ENCODE measurements at places on chromosomes 11 and 22.

- no peaks in the 10 kb centered on the region for H3K27me3 ChIP-seq
- H3K4me1 ChIP-seq = peaks cover 11% of the 10 kb centered on the region
- H3K4me3 ChIP-seq = no peak overlapping the region
- H3K27ac ChIP-seq = no peak overlapping the region
Observed at GRCh38 chr22:31230155-31230870, 18.2 kb downstream of the LIMK2 start.

GRCh38 chr11:36478700-36479329 is 31.3 kb downstream of the TRAF6 start:
- H3K4me3 ChIP-seq = no peak overlapping the region
- no peak for DNase-seq
- H3K27ac ChIP-seq = no peak overlapping the region
- no peaks in the 10 kb centered on the region for H3K27me3 ChIP-seq

DNA sequence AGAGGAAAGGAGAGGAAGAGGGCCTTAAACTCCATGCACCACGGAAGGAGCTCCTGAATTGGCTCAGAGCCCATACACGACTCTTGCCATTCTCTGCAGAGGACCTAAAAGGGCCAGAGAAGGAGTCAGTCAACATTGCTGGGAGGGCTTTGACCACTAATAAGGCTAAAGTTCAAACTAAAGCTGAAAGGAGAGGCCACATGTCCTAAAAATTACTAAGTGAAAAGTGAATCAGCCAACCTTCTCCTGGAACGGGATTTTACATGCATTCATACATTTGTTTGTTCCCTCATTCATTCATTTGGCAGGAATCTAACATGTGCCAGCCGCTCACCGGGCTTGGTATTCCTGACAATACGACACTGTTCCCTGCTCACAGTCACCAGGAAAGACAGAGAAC is 10.5 kb downstream of the CLMP start:
- H3K4me1 ChIP-seq = peaks cover 43% of the 10 kb centered on the region
- no peaks in the 10 kb centered on the region for H3K36me3 ChIP-seq
- peak overlapping the region; percentile 66 for H3K4me3 ChIP-seq
- no peak for DNase-seq
- peaks cover 2% of the 10 kb centered on the region for H3K27me3 ChIP-seq

DNA sequence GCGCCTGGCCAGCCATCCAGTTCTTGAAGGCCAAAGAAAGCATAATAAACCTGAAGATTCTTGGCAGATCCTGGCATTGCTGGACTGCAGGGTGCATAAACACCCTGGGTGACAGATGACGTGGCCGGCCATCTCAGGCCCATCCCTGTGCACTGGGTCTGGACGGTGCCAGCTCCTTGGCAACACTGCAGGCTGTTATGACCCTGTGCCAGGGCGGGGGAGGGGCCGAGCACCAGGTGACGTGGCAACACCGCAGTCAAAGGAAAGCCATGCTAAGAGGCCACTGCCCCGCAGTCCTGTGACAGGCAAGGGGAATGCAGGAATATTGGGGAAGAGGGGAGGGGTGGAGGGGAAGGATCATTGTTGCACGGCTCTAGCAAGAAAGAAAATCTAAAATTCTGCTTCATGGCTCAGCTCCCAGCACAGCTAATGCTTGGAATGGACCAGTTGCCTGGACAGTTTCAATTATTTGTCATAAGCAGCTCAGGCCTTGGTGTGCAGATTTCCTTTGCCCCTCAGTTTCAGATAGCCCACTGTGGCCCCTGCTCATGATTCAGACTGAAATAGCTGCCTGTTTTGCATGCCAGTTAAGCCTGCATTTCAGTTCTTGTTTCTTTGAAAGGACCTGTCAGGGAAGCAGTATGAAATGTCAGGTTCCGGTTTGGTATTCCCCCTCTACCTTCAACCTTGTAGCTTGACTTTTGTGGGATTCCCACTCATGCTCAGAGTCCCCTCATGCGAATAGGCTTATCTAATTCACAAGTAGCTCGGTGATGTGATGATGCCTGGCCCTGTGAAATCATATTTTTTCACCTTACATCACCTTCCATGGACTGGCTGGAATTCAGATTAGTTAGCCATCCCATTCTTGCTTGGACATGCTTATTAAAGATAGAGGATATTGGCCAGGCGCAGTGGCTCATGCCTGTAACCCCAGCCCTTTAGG is 29.7 kb upstream of the DDX6 start:
- no peak overlapping the region for H3K4me3 ChIP-seq
- DNase-seq = no peak
- no peaks in the 10 kb centered on the region for H3K27me3 ChIP-seq
- H3K36me3 ChIP-seq = no peaks in the 10 kb centered on the region
- H3K27ac ChIP-seq = no peak overlapping the region
- no peaks in the 10 kb centered on the region for H3K4me1 ChIP-seq

DNA sequence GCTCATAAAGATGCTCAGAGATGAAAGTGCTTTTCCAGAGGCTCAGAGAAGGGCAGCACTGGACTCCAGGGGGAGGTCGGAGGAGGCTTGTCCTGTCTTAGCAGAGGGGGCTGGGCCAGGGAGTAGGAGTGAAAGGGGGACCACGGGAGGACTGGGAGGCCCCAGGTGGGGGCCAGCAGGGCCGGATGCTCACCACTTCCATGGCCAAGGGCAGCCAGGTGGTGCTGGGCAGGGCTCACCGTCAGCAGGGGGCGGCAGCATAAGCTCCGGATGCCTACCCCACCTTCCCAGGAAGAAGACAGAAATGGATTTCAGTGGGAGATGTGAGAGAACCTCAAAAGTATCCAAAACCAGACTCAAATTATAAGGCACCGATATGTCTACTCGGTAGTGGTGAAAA is 11.0 kb downstream of the RAB36 start:
- H3K4me3 ChIP-seq = no peak overlapping the region
- peaks cover 4% of the 10 kb centered on the region for H3K36me3 ChIP-seq
- no peak overlapping the region for H3K27ac ChIP-seq
- peaks cover 4% of the 10 kb centered on the region for H3K27me3 ChIP-seq
- DNase-seq = no peak
- peaks cover 2% of the 10 kb centered on the region for H3K4me1 ChIP-seq

DNA sequence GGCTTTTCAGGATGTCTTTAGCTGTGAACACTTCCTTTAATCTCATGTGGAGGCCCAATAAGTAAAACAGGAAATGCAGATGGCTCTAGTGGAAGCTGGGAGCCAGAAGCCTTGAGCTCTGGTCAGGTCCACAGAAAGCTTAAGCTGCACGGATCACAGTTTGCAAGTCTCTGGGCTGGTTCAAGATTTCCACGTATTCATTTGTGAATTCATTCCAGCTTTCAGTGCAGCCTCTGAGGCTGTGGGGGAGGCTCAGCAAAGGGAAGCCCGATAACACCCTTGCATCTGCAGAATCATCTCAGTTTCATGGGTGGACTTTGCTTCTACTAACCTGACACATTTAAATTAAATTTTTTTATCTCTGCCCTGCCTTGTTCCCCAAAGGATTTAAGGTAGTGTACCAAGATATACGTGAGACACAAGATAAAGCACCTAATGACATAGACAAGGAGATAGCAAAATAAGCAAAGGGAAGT is 65.6 kb downstream of the ISX start:
- no peaks in the 10 kb centered on the region for H3K4me1 ChIP-seq
- H3K36me3 ChIP-seq = peaks cover 5% of the 10 kb centered on the region
- DNase-seq = no peak

GRCh38 chr11:77303328-77303727 is 1.8 kb upstream of the GDPD4 start:
- H3K36me3 ChIP-seq = no peaks in the 10 kb centered on the region
- DNase-seq = no peak
- H3K27ac ChIP-seq = no peak overlapping the region
- no peak overlapping the region for H3K4me3 ChIP-seq

DNA sequence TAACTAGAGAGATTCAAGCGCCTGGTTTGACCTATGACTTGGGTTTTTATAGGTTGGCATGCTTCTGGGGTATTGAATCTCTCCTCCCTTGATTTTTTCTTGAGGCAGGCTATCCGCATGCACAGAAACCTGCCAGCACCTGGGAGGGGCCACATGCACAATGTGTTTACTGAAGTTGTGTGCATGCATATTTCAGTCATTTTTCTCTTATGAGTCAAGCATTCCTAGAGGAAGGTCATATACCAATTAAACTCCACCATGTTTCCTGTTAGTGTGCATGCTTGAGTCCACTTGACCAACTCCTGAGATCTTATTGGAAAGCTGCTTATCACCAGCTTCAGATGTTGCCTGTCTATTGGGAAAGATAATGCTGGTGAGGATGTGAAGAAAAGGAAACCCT is 1718.4 kb downstream of the LRRC4C start:
- no peak overlapping the region for H3K27ac ChIP-seq
- H3K4me1 ChIP-seq = no peaks in the 10 kb centered on the region
- H3K36me3 ChIP-seq = no peaks in the 10 kb centered on the region
- no peak for DNase-seq
- no peaks in the 10 kb centered on the region for H3K27me3 ChIP-seq
- H3K4me3 ChIP-seq = no peak overlapping the region

DNA sequence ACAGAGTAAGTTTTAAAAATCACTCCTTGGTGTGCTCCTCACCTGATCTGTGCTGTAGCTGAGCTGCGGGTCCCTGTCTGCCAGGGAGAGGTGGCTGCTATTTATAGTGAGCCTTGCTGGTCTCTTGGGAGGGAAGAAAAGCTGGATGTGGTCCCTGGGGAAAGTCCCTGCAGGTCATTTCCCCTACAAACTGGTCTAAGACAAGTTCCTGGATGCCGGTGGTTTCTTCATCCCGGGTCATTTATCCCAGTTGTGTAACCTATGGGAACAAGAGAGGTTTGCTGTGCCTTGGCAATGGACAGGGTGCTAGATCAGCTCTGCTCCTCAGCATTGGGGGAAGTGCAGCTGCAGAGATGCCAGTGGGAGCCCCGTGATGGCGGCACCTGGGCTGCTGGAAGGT is at the start of gene SAA2:
Gene SAA2 (minus strand): TSS at position 108 of the 400 bp plus-strand sequence. CDS start 657 bp downstream, outside the sequence.
- no peak within 1 kb of the TSS for H3K27ac ChIP-seq
- DNase-seq = no peak
- peaks cover 2% of the 10 kb centered on the region for H3K27me3 ChIP-seq
- H3K36me3 ChIP-seq = no peaks in the 10 kb centered on the region

DNA sequence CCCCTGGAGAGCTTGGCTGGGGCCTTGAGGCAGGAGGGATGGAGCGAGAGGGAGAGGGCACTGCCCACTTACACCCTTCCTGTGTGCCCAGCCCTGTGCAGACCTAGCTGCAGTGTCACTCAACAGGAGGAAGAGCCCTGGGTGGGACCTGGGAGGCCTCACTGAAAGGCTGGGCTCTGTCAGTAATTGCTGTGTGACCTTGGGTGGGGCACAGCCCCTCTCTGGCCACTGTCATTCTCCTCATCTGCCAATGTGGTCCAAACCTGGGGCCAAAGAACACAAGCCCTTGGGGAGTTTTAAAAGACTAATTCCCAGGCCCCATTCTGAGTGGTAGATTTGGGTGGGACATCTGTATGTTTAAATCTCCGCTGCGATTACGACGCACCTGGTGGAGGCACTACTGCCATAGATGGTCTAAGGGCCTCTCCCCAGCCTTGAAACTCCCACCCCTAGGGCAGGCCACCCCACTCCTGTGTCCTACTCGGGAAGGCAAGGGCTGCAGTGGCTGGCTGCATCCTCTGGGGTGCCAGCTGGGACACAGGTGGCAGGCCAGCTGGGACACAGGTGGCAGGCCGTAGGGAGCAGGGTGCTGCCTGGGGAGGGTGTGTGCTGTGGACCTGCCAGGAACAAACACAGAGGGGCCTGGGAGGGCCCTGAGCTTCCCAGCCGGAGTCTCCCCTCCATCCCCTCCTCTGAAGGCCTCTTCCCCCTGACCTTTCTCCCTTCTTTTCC is 12.3 kb upstream of the SOX10 start:
- peak; percentile 52 for DNase-seq
- peaks cover 6% of the 10 kb centered on the region for H3K27me3 ChIP-seq
- H3K4me1 ChIP-seq = peaks cover 16% of the 10 kb centered on the region
- peak overlapping the region; percentile 68 for H3K4me3 ChIP-seq
- peak overlapping the region; percentile 75 for H3K27ac ChIP-seq

GRCh38 chr11:57430952-57431351 is 4.0 kb upstream of the SLC43A3 start:
- peaks cover 23% of the 10 kb centered on the region for H3K4me1 ChIP-seq
- no peak for DNase-seq
- H3K27ac ChIP-seq = no peak overlapping the region
- H3K27me3 ChIP-seq = peaks cover 7% of the 10 kb centered on the region
- H3K4me3 ChIP-seq = no peak overlapping the region
- no peaks in the 10 kb centered on the region for H3K36me3 ChIP-seq

- no peaks in the 10 kb centered on the region for H3K36me3 ChIP-seq
- H3K27me3 ChIP-seq = peaks cover 5% of the 10 kb centered on the region
- no peak for DNase-seq
- no peak overlapping the region for H3K27ac ChIP-seq
Observed at GRCh38 chr11:69949327-69949726, 128.8 kb upstream of the ANO1 start.

DNA sequence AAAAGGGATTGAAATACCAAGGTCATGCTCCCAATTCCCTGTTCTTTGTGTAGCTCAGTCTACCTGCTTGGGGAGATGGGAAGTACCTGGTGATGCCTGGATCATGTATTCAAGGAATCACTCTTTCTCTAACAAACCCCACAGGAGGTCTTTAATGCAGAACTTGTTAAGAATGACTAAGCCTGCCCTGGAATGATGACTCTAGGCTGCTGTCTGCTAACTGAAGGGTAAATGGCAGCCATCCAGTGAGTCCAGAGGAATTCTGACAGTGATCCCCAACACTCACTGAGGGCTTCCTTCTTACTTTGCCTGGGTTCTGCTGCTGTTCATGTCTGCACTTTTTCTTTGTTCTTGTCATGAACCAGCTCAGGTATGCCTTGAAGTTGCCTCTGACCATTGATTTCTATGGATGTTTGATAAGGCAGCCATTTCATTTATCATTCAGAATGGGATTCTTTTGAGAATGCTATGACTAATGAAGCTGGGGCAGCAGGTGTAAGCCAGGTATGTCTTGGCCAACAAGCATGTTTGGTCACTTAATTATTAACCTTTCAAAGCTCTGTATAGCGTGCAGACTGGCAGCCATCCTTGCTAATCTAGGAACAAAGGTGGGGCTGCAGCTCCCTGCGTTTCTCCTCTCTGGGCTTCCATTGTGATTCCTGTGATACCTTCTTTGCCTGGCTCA is 11.4 kb downstream of the PRSS23 start:
- H3K4me1 ChIP-seq = no peaks in the 10 kb centered on the region
- H3K36me3 ChIP-seq = no peaks in the 10 kb centered on the region
- no peak overlapping the region for H3K4me3 ChIP-seq
- no peak for DNase-seq

DNA sequence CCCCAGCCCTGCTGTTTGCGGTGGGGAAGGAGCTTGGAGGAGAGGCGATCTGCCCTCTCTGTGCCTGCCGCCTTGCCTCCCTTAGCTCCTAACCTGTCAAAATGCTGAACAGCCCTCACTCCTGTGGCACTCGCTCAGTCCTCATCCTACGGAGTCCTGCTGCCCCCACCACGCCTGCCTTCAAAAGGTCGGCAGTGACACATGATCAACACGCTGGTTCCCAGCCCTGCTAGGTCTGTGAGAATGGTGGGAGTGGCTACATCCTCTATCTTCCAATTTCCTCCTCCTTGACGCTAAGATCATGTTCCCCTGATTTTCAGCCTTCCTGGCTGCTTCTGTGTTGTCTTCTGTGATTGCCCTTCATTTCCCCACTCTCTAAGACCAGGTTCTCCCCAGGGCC is 120.2 kb upstream of the TBCEL start:
- no peak for DNase-seq
- no peaks in the 10 kb centered on the region for H3K36me3 ChIP-seq
- peaks cover 7% of the 10 kb centered on the region for H3K27me3 ChIP-seq
- H3K4me1 ChIP-seq = peaks cover 3% of the 10 kb centered on the region
- H3K27ac ChIP-seq = no peak overlapping the region
- H3K4me3 ChIP-seq = no peak overlapping the region

Measured in glutamatergic neuron (in vitro differentiated cells).